Fibroblast of skin of right quadriceps (primary cell): ENCODE measurements at places on chromosomes 12 and 14.
A peak's percentile ranks its signal among the peaks of the same experiment; 100 is the strongest.

GRCh38 chr12:50249464-50250182 lies 33.7 kb downstream of the LIMA1 start:
- no peak for DNase-seq

GRCh38 chr12:106978035-106978800 lies 8.7 kb downstream of the MTERF2 start:
- peak; percentile 66 for DNase-seq

GRCh38 chr12:104676636-104677035 lies 219.9 kb downstream of the CHST11 start:
- no peak for DNase-seq

DNA sequence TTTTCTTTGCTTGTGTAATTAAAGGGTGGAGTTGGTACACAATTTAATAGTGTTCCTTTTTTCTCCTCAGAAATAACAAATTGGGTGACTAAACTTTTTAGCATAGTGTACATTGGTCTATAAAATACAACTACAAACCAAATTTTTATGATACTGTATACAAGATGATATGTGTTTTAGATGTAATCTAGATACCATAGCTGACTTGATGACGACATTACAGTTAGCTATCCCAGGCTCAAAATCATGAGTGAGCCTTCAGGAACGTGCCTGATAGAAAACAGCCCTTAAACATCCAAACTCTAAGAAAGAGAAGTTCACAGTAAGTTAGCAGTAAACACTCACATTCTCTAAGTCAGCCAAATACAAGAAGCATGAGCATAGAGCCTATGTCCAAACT lies 99.0 kb upstream of the SSTR1 start:
- peak; percentile 85 for DNase-seq

GRCh38 chr12:118238888-118239287 lies 103.0 kb downstream of the PEBP1 start:
- DNase-seq: no peak

- no peak for DNase-seq
Measured at GRCh38 chr14:100898935-100899883, 4.3 kb downstream of the RTL1 start.
